Activated CD4-positive, alpha-beta T cell treated with anti-CD3 and anti-CD28 coated beads for 1 hour (primary cell): ENCODE measurements at places on chromosomes 12 and 14.

DNA sequence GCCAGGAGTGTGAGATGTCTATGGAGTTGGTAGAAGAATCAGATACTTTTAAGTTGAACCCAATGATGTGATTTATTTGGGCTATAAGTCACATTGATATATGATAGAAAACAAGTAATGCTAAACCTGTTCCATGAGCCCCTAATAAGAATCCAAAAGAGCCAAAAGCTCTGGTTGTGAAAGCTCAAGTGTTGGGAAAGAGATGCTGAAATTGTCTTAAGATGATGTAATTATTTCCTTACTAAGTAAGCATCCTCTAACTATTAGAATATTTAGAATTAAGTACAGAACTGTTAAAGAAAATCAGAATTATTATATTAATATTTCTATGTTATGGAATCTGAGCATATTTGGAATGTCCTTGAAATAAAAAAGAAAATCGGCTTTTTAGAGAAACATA, 17.6 kb upstream of the SLC2A13 start:
- DNase-seq: no peak

GRCh38 chr14:95697764-95698163, 11.5 kb downstream of the TCL1B start:
- no peak for DNase-seq

DNA sequence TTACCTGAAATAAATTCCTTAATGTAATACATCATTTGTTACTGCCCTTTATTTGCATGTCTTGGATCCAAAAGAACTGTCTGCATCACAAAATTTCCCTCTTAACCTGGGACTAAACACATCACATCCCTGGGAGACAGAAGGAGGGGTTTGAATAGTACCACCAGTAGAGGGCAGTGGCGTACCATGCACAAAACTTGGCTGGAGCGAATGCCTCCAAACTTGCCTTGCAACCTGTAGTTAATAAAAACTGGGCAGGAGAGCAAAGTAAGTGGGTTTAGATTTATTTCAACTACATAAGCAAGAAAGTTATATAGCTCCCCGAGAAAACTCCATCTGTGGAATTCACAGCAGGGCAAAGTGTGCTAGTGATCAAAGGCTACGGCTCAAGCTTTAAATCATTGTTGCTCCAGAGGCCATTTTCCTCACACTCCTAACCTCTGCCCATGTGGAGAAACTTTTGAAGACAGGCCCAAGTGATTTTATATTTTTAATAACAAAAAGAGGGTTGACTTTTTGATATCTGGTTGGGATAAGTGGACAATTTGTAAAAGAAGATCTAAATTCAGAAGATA, 1176.7 kb upstream of the SEL1L start:
- DNase-seq: no peak

GRCh38 chr12:39127401-39127800, 222.0 kb upstream of the CPNE8 start:
- no peak for DNase-seq

GRCh38 chr14:32925439-32925838, 13.2 kb upstream of the NPAS3 start:
- no peak for DNase-seq

- DNase-seq: no peak
These were observed 137.4 kb downstream of the TPH2 start for GRCh38 chr12:72075891-72076557.

DNA sequence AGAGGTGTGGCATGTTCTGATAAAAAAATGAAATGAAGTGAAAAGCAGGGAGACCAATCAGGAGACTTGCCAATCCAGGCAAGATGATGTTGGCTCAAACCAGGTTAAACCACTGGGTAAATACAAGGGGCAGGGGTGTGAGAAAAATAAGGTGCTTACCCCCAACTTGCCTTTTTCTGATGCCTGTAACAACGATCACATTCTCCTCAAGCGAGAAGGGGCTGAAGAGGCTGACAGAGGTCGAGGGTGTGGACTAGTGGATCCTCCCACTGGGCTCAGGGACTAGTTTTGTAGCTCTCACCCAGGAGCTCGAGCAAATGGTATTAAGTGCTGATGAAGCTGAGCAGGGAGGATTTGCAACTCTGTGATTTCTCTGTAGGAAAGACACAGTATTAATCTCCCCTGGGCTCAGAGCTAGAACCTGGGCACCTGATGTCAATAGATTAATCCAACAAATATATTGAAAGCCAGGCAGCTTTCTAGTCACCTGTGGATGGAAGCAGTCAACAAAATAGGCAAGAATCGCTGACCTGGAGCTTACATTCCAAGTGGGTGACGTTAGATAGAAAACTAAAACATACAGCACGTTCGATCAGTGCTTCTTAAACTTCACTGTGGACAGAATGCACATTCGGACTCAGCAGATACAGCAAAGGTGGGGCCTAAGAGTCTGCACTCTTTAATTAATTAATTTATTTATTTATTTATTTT, 15.2 kb upstream of the EAPP start:
- no peak for DNase-seq

GRCh38 chr12:127113945-127114344, 1153.0 kb upstream of the TMEM132C start:
- DNase-seq: no peak

- no peak for DNase-seq
These were observed 84.9 kb downstream of the DUSP6 start for GRCh38 chr12:89267404-89267803.

GRCh38 chr14:74685921-74686678, 26.8 kb downstream of the AREL1 start:
- DNase-seq: no peak

DNA sequence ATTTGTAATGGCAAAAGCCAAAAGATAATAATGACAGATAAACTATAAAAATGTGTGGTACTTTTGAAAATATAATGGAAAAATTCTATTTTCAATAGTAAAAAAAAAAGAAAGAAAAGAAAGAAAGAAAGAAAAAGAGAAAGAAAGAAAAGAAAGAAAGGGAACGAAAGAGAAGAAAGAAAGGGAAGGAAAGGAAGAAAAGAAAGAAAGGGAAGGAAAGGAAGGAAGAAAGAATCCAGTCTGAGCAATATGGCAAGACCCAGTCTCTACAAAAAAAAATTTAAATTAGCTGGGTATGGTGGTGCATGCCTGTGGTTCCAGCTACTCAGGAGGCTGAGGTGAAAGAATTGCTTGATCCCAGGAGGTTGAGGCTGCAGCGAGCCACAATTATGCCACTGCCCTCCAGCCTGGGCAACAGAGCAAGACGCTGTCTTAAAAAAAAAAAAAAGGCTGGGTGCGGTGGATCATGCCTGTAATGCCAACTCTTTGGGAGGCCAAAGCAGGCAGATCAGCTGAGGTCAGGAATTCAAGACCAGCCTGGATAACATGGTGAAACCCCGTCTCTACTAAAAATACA, 38.4 kb downstream of the EAPP start:
- DNase-seq: no peak

DNA sequence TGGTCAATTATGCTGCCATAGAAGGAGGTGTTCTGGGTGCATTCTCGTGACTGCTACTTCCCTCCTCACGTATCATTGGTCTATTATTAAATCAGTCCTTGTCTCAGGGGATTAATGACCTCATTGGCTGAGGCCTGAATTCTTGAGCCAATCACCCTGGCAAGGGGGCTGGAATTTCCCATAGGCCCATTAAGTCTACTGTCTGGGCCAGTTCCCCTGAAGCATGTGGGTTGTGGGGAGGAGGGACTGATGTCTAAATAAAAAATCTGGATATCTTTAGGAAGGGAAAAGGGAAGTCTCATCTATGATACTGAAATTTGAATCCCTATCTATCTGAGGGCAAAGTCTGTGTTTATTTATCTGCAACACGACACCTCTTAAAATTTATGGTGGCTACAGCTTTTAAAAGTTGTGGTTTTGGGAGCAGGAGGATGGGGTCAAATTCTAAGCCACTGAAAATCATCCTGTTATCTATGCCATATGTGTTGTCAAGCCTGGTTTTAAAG, 71.9 kb downstream of the DYRK2 start:
- no peak for DNase-seq

GRCh38 chr14:29348504-29348903, 579.1 kb downstream of the PRKD1 start:
- no peak for DNase-seq

- no peak for DNase-seq
These were observed 10.2 kb downstream of the KCNH3 start for GRCh38 chr12:49548822-49549648.

GRCh38 chr14:37707716-37708115, 112.3 kb downstream of the TTC6 start:
- no peak for DNase-seq

DNA sequence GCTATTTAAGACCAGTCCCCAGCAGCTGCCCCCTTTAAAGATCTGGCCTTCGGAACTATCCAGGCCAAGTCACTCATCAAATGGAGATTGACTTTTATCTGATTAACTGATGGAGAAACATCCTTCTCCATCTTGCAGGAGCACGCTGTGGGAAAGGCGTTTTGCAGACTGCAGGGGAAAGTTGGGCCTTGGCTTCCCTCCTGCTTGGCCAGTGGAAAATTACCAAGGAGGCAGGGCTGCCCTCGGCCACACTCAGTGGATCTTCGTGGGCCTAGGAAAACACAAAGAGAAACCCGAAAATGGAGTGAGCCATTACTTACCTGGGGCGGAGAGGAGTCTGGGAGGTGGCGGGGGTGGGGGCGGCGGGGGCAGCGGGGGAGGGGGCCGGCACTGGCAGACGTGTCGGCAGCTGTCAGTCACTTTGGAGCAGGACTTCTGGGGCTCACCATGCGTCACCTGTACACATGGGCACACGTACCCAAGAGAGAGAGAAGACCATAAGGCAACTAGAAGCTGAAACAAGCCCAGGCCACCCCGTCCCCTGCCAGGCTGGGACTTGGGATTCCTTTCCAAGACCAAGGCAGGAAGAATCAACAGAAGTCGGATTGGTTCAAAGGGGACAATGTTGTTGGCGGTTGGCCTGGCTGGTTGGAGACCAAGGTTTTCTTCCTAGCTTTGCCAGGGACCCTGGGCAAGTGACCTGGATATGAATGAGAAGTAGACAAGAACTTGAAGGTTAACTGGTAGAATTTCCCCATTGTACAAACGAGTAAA, 9.2 kb downstream of the PRIMA1 start:
- DNase-seq: no peak

DNA sequence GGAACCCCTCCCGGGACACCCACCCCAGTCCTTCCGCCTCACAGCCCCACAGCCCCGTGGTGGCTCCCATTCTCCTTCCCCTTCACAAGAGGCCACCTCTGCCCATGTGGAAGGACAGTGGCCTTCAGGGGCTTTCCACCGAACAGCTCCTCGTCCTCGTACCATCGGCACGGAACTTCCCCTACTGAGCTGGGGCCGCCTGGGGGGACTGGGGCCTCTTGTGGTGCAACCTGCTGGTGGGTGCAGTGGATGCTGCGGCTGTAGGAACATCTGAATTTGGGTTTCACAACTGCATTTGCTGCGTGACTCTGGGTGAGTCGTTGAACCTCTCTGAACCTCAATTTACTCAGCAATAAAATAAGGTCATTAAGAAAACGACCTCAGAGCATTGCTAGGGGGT, 50.9 kb downstream of the RFLNA start:
- DNase-seq: no peak

DNA sequence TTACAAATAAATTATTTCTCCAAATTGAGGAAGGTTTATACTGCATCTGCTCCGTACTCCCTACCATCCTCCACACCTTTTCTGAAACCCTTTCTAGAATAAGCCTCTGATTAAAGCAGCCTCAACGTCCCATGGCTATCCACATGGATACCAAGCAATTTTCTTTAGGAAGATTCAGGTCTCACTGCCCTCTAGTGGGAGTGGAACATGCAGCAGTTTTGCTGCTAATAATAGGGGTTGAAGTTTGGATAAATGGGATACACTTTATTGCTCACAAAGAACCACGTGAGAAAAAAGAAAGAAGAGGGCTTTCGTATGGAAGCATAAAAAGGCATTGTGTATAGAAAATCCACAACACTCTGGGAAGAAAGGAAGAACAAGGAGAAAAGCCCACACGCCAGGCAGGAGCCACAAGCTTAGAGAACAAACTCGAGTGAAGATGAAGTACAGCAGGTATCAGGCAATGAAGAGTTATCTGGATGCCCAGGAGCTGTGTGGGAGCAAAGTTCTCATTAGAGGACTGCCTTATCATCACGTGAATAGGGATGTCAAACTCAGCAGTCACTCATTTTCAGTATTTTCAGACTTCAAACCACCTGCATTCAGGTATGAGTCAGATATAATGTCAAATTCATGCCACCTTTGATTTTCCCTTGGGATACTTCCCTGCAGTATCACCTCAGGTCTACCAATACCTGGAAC, 45.8 kb downstream of the CCER1 start:
- no peak for DNase-seq
